NCI-H1694 (cell line): ENCODE measurements at places on chromosomes 7 and 10.

- DNase-seq, result peak; percentile 63
These were observed 90.3 kb downstream of the MICALL2 start for GRCh38 chr7:1368682-1369571.

DNA sequence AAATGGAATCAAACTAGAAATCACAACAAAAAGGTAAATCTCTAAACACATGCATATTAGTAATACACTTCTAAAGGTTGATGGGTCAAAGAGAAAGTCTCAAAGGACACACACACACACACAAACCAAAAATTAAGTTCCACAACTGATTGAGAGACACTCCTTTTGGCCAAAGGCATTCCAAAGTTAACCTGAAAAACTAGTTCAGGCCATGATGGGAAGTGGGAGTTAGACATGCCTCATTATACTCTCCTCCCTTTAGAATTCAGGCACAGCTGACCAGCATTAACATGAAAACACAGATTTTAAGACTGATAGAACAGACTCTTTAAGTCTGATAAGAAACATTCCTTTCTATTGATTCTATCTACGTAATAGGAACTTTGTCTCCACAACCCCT, 332.4 kb upstream of the IGFBP3 start:
- DNase-seq, result no peak

- no peak for DNase-seq
These were observed 135.3 kb upstream of the MEOX2 start for GRCh38 chr7:15821484-15822427.

DNA sequence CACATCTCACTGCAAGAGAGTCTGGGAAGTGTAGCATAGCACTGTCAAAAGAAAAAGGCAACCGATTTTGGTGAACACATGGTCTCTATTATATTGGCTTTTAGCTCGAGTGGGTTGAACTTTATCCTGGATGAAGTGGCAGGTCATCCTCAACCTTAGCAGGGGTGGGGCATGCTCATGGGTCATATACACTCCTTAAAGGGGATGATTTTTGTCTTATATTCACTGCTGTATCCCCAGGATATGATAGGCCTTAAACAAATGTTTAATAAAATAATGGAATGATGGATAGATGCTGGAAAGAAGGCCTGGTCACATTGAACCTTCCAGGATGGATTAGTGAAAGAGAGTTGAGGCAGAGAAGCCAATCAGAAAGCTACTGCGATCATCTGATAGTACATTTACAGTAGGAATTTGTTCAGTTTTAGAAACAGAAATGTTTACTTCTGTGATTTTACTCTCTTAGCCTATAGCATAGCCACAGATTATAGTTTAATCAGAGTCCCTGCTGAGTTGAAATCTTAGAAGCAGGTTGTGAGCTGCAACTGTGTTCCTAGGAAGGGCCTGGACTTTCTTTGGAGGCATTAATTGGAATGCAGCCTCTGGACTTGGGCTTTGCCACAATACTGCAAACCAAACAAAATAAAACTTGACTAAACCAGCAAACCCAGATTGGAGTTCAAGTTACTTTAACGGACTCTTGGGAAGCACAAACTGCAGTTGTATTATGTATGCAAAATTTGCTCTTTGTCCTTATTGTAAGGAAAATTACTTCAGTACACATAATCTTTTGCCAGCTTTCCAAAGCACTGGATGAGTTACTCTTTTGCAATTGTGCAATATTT, 138.3 kb downstream of the BMPER start:
- DNase-seq, result no peak

DNA sequence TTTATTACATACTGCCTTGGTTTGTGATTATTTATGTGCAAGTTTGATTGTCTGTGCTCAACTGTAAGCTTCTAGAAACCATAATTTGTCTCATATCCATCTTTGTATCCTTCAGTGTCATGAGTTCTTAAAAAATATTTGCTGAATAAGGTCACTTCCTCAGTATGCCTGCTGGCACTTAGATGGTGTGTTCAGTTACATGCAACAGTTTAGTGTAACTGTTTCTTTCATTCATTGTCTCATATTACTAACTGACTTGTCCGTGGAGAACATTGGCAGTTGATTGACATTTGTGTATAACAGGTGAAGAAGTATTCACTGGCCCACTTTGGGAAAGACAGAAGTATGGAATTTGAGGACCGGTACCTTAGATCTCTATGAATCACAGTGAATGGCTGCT, 236.9 kb downstream of the PRKG1 start:
- no peak for DNase-seq
